ENCODE measurements at places on chromosomes 6 and 20.
A peak's percentile ranks its signal among the peaks of the same experiment; 100 is the strongest.

DNA sequence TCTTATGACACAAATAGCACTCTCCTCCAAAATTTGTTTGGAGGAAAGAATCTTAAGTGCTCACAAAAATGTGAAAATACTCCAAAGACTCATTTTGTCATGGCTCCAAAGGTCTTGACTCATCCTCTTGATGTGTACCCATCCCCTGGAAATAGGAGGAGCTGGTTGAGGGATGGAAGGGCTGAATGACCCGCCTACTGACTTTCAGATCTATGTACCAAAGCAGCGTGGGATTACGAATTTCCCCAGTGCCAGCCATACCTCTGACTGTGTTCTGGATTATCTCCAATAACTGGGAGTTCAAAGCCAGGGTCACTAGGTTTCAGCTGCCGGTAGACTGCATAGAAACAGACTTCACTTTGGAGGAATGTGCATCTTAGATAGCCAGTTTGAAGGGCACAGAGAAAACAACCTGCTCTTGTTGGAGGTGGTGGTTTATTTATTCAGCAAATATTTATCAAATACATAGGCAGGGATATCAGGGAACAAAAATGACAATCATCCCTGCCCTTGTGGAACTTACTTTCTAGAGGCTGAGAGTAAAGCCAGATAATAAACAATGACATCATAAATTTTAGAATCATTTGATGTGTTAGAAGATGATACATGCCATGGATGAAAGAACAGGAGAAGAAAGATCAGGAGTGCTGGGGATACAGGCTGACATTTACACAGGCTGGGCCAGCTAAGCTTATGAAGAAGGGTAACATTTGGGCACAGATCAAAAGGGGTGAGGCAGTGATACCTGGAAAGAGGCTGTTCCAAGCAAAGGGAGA lies 246.6 kb downstream of the TBXT start:
- DNase-seq: no peak

DNA sequence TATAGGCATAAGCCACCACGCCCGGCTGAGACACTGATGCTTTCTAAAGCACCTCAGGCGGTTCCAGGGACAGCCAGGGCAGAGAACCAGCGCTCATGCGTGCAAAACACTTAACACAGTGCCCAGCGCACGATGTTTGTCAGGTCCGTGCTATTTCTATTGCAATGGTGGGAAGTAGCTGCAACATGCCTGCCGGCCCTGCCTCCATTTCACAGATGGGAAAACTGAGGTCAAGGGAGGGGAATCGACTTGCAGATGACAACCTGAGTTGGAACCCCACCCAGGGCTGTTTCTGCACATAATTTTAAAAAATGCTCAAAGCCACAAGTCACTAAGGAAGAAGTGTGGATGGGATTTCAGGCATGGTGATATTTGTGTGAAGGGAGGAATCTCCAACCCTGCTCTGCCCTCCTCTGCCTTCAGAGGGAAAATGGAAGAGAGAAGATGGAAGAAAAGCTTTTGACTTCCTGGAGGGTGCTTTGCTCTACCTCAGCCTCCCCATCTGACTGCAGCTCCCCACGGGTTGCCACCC lies 39.9 kb downstream of the KIAA1755 start:
- DNase-seq: no peak

GRCh38 chr6:37238381-37238780 lies 19.2 kb upstream of the TBC1D22B start:
- DNase-seq: no peak

GRCh38 chr6:20377623-20378265 lies 23.9 kb upstream of the E2F3 start:
- no peak for DNase-seq

DNA sequence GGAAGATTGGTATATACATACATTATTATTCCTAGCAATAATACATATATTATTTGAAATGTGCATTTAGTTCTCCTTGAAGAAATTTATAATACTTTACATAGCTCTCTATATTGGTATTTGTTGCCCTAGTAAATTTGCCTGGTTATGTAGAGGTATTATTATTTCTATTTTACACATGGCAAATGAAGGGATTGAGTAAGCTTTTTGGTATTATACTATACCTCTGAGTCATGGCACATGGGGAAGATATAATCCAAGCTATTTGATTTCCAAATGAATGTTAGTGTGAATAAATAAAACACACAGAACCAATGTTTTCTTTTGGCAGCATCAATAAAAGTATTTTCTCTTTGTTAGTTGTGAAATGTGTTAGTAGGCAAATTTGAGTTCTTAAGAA lies 409.6 kb upstream of the SLC35B3 start:
- DNase-seq: no peak

- DNase-seq: no peak
Measured at GRCh38 chr20:23407781-23408464, 13.4 kb downstream of the NAPB start.

GRCh38 chr6:74458536-74458935 lies 747.3 kb downstream of the COL12A1 start:
- no peak for DNase-seq

DNA sequence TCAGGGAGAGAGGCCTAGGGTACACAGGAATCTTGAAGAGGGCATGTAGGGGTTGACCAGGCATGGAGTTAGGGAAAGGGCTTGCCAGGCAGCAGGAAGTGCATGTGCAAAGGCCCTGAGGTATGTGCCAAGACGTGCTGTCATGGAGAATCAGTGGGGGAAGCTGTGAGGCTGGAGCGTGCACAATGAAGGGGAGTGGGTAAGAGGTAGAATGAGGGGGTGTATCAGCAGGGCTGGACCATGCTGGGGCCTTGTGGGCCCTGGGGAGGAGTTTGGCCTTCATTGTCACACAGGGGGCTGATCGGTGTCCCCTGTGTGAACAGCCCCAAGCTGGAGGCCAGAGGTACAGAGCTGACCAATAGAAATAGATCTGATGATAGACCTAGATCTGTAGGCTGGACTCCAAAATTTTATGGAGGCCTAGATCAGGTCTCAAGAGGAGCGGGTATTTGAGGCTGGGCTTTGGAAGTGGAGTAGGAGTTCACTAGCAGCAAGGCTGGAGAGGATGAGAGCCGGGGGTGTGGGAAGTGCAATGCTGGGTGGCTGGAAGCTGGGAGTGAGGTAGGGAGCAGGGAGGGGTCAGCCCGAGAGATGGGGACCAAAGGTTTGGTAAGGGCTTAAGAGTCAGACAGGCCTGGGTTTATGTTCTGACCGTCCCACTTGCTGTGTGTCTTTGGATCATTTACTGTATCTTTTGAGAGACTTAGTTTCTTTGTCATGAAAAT lies 3.0 kb downstream of the SRC start:
- DNase-seq: peak; percentile 22

DNA sequence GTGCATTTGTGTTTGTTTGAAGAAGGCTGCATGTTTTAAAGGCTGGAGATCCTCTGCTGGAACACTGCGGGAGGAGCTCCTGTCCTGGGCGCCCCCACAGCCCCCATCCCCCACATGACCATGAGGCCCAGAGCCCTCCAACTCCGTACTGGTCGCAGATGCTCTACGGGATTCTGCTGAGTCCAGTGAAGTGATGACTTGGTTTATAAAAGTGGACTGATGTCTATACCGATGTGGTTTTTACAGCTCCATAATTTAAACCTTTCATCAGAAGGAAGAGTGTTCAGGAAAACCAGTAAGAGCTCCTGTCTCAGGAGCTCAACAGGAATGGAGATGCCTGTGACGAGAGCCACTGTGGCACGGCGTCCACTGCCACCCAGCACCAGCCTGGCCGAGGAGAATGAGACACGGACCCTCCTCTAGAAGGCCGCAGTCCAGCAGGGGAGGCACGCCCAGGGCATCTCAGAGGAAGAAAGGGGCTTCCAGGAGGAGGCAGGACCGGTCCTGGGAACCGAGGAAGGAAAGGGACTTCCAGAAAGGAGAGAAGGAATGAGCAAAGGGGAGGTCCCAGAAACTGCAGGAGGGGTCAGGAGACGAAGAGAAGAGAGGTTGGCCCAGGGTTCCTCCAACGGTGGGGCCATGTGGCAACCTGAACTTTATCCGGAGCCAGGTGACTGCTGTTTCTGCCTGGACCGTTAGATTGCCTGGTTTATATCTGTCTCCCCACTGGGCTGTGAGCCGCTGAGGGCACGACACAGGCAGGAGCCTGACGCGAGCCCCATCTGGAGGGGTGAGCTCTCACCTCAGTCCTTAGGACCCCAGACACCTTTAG lies 26.9 kb downstream of the BFSP1 start:
- no peak for DNase-seq

DNA sequence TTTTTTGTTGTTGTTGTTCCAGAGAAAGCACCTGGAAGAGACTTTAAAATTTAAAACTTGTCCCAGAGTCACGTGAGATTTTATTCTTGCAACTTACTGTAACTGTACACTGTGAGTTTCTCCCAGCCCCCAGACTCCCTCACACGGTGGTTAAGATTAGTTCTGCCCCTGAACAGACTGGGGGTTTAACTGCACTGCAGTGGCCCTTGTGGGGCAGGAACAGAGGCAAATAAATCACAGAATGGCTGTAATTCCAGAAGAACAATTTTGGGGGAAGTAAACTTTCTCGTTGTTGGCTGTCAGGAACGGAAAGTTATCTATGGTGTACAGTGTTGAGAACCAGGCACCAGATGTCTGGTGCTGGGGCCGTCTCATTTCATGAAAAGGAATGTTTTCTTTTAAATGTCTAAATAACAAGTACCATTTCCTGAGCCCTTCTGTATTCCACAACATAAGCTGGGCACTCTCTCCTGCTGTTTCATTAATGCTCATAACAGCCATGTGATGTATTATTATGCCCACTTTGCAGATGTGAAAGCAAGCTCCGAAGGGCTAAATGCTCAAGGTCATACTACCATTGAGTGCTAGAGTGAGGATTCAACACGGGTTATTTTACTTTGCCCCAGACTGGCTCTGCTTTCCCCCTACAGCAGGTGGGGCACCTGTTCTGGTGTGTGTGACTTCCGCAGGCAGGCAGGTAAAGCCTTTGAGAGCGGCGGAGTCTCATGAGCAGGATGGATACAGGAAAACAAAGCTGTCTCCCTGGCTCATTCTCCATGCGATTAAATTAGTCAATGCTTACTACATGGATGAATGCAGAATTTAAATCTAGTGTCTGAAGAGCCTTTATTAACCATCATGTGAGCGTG lies 30.5 kb downstream of the CNKSR3 start:
- DNase-seq: no peak

DNA sequence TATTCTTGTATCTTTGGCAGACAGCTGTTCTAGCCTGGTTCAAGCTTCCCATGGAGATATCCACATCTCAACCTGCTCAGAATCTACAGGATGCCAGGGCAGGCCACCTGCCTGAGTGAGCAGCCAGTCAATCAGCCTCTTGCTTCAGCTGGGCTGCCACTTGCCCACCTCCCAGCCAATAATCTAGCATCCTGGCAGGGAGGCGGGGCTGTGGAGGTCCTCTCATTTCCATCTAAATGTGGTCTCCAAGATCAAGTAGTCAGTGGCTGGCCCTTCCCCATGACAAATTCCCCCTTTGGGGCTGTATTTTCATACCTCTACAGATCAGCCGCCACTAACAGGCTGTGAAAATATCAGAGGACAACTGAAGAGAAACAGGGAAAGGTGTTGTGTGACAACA lies 33.0 kb upstream of the SPDEF start:
- DNase-seq: no peak

Data from left forelimb (tissue), 1 donor.